ENCODE measurements at places on chromosomes 6 and 20.

- no peak for DNase-seq
These were observed 47.3 kb downstream of the RNF217 start for GRCh38 chr6:125009578-125009977.

- DNase-seq: no peak
These were observed 111.6 kb upstream of the UST start for GRCh38 chr6:148635070-148635743.

DNA sequence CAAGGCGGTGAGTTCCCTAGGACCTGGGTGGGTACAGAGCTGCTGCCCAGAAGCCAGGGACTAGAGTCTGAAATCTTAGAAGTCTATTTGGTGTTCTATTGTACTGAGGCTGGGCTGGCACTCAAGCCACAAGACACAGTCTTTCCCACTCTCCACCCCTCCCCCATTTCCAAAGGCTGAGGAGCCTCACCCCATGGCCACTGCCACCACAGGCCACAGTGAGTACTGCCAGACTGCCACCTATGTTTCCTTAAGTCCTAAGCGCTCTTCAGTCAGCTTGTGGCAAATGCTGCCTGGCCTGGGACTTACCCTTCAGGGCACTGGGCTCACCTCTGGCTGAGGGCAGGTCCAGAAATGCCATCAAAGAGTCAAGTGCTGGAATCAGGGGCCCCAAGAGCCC lies 469.3 kb downstream of the HAO1 start:
- no peak for DNase-seq

DNA sequence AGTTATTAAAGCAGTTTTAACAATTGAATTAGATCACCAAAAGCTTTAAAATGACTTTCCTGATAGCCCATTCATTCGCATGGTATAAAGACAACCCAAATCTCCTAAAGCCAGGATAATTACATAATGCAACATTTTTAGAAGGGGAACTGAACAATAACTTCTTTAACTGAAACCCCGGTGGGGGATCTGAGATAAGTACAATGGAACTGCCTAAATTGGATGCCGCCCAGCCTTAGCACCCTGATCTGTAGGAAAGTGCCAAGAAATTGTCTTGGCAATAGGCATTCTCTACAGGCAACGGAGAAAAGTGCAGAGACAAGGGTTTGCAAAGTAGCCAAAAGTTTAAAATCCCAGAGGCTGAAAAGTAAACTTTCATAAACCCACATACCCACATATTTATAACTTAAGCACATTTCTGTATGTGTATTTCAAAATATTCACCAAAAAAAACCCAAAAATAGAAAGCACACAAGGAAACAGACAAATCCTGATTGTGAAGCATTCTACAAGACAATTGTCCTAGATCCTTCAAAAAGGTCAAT lies 98.8 kb upstream of the BEND6 start:
- no peak for DNase-seq

GRCh38 chr20:37351689-37352607 lies 6.0 kb downstream of the SRC start:
- no peak for DNase-seq

DNA sequence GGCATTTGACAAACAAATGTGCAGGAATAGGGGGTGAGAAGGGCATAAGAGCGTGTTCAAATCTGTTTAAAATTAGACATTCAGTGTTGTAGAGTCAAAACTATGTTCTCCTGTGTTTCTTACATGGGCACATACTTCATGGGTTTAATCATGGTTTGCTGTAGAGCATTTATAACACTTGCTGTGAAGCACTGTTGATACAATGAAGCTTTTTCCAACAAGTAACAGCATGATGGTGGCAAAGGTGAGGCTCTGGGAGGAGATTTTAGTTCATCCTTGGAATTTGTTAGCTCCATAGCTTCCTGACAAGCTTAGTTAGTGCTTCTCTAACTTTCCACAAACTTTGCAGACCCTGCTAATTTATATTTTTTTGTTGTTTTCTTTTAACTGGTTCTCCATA lies 900.7 kb downstream of the TFAP2A start:
- DNase-seq: no peak

GRCh38 chr6:68732423-68732822 lies 97.3 kb downstream of the ADGRB3 start:
- no peak for DNase-seq

- no peak for DNase-seq
These were observed 11.3 kb downstream of the SERPINB9 start for GRCh38 chr6:2891768-2892170.

DNA sequence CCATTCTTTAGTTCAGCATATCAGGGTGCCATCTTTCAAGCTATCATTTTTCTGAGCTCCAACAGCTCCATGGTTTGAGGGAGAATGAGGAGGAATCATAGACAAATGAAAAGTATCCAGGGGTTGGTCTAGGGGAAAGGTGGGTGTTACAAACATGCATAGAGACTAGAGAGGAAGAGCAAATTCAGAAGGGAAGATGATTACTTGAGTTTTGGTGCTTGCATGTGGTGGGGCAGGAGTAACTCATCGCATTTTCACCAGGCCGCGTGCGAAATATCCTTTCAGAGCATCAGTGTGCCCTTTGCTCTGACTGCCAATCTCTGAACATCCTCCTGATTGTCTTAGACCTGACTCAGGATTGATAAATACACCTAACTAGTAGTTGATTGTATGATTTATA lies 7.7 kb upstream of the BICRAL start:
- no peak for DNase-seq

- DNase-seq: no peak
These were observed 31.9 kb upstream of the SYNCRIP start for GRCh38 chr6:85674604-85675003.

GRCh38 chr20:36717657-36718056 lies 28.2 kb downstream of the NDRG3 start:
- DNase-seq: no peak

GRCh38 chr6:110841266-110841665 lies 26.0 kb upstream of the CDK19 start:
- DNase-seq: no peak

DNA sequence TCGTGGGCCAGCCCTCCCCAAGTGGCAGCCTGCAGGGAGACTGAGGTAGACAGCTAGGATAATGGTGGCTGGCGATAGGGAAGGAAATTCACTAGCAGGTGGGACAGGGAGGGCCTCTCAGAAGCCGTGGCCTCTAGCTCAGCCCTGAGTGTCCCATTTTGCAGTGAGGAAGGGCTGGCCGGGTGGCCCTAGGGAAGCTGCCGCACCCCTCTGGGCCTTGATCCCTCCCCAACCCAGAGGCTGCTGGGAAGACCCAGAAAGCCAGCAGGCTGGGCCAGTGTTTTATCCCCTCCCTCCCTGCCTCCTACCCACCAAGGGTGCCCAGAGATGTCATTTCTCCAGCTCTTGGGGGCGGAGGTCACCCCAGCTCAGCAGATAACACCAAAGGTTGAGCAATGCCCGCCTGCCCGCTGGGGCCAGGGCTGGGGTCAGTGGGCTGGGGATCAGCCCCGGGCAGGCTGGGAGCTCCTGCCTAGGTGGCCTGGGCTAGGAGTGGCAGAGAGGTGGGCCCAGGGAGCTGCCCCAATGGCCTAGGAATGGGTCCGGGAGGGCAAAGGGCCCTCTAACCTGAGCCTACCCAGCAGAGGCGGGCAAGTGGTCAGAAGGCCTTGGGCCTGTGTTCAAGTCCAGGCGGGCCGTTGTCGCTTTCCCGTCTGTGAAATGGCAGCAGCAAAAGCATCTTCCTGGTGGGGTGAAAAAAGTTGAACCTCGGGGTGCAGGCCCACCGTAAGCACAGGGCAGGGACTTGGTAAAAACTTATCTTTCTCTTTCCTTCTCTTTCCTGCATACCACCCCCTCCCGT lies 1.6 kb upstream of the CEBPB start:
- no peak for DNase-seq

DNA sequence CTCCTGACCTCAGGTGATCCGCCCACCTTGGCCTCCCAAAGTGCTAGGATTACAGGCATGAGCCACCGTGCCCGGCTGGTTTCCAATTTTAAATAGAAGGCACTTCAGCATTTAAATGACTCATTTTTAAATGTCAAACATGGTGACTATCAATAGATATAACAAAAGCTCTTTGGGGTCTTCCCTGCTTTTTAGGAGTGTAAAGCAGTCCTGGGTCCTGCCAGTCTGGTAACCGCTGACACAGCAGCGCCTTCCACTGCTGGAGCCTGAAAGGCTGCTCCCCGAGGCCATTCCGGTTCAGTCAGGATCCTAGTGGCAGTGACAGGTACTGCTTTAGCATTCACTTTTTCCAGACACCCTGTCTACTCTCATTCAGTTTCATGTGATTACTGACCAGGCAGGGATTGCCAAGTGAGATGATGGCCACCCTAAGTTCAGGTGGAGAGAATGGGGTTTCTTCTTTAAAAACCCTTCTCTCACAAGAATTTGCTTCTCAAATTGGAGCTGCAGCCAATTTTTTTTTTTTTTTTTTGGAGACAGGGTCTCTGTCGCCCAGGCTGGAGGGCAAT lies 5.1 kb downstream of the DIDO1 start:
- DNase-seq: no peak

DNA sequence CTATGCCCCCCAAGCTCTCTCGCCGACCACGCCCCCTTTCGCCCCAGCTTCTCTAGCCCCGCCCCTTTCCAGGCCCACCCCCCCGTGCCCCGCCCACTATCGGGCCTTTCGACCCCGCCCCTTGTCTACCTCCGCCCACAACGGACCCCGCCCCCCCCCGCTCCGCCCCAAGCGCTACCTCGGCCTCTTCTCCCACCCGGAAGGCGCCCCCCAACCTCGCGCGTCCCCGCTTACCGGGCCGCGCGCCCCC lies 200 bp downstream of the ZBTB22 start:
- no peak for DNase-seq

GRCh38 chr6:7542065-7542873 lies 798 bp downstream of the DSP start:
- no peak for DNase-seq

- DNase-seq: no peak
These were observed 73.3 kb downstream of the SLC22A23 start for GRCh38 chr6:3383525-3383924.

- DNase-seq: peak; percentile 78
These were observed 114.4 kb downstream of the CEBPB start for GRCh38 chr20:50304923-50305635.

Measured in T1000 (cell line).